H7 (cell line): ENCODE measurements at places on chromosomes 2 and 18.

GRCh38 chr2:69196327-69197117, 183.5 kb downstream of the ANTXR1 start:
- no peak for DNase-seq

GRCh38 chr18:46332286-46332801, 228.2 kb downstream of the HAUS1 start:
- DNase-seq, result no peak

GRCh38 chr2:2823061-2823753, 492.1 kb upstream of the MYT1L start:
- peak; percentile 10 for DNase-seq

- DNase-seq, result no peak
These were observed 169.2 kb upstream of the NCK2 start for GRCh38 chr2:105575499-105576025.

GRCh38 chr18:8609659-8610458, 622 bp downstream of the RAB12 start:
- peak; percentile 59 for DNase-seq

DNA sequence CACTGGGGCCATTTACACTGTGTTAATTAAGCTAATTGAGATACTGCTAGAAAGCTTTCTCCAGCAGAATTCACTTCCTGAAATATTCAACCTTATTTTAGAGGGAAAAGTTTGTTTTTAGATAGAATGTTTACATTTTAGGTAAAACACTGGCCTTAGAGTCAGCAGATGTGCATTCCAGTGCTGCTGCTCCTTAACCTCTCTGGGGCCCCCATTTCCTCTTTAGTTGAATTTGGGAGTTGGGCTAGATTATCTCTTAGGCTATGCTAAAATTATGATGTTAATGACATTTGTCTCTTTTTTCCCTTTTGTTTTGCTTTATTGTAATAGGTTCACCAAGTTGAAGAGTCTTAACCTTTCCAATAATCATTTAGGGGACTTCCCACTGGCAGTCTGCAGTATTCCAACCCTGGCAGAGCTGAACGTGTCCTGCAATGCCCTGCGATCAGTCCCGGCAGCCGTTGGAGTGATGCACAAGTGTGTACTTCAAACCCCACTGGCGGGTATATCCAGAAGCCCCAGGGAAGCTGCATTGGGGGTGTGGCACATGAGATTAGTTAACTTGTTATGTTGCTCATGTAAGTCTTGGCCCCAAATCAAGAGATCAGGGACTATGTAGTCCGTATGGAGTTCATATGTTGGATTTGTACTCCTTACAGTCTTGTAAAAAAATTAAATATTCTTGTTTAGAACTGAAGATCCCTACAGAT, 179.5 kb downstream of the PHLPP1 start:
- DNase-seq, result no peak
